ENCODE measurements at places on chromosomes 5 and 9.

DNA sequence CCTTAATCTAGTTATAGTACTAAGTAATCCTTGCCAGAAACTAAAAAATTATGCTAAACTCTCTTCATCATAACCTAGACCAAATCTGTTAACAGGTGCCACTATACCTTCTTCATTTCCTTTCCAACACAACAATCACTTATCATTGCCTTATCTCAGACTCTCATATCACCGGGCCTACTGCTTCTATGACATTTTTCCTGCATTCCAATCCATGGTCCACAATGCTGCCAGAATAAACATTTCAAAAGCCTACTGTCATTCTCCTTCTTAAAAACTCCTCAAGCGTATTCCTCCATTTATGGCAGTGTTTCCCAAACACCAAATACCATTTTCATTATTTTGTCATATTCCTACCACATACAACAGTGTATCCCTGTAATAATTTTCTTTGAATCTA, 6.5 kb downstream of the PPP6C start:
- DNase-seq, result no peak

DNA sequence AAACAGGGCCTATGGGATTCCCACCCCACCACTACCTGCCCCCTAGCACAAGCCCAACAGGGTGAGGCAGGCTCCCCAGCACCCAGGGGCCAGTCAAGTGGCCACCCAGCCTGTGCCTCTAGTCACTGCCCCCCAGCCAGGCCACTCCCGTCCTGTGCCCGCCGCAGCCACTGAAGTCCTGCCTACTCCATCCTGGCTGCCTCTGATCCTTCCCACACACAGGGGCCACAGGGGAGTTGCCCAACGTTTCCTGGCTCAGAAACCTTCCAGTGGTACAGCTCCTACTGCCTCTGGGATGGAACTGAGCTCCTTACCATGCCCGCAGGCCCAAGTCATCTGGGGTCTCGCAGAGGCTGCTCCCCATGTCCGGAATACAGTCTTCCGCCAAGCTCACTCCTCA, 70.2 kb upstream of the STXBP1 start:
- DNase-seq, result no peak

DNA sequence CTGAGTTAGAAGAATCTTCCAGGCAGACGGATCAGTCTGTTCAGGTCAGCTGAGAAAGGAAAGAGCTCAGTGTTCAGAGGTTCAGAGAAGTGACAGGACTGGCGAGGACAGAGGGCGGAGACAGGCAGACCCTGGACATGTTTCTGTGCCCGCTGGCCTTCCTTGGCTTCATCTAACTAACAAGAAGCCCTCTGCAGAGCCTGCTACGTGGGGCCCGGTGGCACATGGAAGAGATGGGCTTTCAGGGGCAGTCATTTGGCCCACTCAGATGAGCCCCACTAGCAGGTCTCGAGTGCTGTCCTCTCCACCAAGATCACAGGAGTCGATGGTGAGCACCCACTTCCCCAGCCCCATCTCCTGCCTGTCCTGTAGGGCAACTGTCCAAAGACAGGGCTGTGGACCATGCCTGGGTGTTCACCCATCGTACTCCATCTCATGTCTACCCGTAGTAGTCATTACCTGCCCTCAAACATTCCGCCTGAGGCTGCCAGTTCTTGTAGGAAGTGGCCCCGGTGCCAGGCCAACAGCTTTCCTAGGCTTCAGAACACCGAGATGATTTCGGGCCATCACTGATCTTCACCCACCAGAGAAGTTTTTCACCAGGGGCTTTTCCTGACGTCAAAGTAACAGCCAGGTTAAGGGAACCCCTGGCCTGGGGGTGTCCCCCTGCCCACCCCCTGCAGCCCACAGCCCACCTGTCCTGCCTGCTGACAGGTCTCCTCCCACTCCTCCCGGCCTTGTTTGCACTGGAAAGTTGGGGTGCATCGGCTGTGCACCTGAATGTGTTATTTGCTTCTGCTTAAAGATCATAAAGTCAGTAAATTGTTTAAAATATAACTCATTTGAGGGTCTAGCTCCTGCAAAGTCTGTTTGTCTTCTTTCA, 14.0 kb downstream of the IRX2 start:
- no peak for DNase-seq

GRCh38 chr9:131423171-131423581, 29.3 kb downstream of the PRRC2B start:
- DNase-seq, result no peak

- no peak for DNase-seq
Observed at GRCh38 chr5:37448941-37449340, 69.8 kb downstream of the WDR70 start.

DNA sequence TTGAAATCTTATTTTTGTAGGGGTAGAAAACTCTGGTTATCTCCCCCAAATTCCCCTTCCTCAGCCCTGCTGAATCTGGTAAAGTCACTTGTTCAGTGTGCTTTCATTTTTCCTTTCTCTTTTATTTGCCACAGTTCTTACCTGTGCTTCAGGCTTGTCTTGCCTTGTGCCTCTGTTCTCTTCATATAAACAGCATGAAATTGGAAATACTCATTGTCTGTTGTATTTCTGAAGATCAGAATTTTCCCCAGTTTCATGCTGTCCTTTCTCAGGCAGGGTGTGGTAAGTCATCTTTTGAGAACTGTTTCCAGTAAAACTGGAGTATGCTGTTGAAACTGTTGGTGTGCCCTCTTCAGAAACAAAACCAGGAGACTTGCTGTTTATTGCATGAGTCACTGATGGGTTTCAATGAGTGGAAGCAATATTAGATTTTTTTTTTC, 7.0 kb downstream of the PAM start:
- DNase-seq, result no peak
